ENCODE measurements at places on chromosomes 16 and 17.

DNA sequence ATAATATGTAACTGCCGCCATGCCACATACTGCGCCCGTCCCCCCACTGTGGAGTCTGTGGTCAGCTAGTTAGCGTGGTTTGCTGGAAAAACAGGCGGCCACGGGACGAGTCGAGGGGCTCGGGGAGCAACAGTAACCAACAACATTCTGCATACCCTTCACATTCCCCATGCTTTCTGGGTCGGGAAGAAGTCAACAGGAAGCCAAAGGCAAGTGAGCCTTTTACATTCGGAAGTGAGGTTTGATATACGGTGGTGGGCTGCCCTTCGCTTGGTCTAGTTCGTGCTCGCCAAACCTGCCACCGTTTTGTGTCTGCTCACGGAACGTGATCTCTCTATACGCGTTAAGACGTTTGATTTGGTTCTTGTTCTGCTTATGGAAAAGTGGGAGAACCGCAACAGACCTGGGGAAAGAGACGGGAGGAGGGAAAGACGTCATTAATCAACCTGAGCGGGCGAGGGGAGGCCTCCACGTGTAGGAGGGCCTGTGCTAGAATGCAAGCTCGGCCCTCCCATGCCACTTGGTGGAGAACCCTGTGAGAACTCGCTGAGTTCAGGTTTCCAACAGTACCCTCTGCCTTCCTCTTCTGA is 28.9 kb upstream of the CFAP20 start:
- no peak for DNase-seq

DNA sequence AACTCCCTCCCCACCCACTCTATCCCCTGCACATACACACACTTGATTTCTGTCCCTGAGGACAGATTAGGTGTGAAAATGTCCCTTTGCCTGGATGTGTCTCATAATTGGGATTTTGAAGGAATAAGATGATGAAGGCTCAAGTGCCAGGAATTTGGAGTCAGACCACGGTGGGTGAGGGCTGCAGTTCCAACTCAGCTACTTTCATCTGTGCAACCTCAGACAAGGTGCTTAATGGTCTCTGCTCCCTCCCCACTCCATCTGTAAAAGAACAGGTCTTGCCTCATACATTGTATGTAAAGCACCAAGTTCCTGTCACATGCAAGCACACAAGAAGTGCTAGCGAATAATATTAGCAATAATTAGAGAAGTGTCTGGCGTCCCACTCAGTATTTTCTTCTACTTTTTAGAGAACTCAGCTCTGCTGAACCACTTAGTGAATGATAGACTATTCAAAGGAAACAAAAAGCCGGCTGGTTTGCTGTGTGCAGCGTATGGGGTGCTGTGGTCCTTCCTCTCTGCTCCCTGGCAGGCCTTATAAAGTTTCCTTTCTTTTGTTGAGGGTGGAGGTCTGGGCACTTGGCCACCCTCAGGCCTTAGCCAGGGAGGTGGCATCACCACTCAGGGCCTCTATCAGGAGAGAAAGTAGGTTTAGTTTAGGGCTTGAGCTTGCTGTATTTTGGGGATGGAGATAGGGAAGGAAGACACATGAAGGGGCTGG is 6.4 kb downstream of the TBX4 start:
- DNase-seq: no peak

DNA sequence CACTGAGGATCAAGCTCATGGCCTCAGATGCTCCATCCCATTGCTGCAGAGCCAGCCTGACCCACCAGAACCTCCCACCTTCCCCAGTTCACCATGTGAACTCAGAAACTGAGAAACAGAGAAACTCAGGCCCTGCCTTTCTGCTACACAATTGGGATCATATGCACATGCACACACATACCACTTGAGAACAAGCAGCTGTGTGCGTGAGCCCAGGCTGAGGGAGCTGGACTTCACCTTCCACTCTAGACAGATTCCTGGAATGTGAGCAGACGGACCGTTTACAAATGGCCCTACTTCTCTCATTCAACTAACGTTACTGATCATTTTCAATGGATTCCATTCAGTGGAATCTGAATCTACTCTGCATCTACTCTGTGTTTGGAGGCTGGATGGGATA is 1.7 kb upstream of the SPEM2 start:
- no peak for DNase-seq

DNA sequence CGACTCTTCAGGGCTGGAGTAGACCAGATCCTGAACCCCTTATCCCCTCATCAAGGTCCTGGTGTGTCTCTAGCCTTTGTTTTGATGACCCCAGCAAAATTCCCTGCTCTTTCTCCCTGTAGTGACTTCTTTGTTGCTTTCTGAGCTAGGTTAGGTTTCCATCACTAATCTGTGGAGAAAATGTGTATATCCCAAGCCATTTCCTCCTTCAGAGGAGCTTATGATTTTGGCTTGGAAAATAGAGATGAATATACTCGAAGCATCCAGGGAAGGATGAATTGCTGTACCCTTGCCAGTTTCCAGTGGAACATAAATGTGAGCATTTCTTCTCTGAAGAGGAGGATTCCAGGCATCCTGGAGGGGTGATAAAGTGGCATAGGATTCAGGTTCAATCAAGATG is 55.8 kb downstream of the KSR1 start:
- no peak for DNase-seq

GRCh38 chr16:17829811-17830210 is 359.1 kb upstream of the XYLT1 start:
- no peak for DNase-seq

DNA sequence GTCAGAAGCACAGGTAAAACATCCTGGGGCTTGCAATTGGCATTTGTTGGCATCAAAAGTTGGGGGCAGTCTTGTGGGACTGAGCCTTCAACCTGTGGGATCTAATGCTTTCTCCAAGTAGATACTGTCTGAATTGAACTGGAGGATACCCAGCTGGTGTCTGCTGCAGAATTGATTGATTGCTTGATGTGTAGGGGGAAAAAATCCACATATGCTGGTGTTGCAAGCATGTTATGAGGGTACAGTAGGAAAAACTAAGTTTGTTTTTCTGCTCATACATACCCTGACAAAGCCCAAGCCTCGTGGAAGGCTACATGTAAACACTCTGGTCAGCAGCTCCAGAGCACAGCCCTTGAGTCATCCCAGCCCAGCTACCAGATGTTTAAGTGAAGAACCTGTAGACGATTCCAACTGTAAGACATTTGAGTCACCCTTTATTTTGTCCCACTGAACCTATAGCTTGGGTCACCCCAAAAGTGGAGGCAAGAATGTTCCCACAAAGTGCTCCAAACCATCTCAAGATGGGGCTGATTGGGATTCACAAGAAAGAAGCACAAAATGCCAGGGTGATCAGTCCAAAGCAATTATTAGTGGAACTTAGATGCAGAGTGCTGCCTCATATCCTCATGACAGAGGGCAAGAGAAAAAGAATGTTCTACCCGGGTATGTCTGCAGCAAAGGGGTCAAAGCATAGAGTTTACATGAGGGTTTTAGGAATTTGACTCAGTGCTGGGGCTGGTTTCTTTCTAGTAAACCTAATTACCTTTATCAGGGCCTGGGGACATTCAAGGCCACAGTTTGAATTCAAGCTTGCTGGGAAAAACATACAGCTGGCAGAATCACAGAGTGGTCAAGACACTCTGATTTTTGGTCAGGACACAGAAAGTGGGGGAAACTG is 9.6 kb upstream of the APPBP2 start:
- DNase-seq: no peak

DNA sequence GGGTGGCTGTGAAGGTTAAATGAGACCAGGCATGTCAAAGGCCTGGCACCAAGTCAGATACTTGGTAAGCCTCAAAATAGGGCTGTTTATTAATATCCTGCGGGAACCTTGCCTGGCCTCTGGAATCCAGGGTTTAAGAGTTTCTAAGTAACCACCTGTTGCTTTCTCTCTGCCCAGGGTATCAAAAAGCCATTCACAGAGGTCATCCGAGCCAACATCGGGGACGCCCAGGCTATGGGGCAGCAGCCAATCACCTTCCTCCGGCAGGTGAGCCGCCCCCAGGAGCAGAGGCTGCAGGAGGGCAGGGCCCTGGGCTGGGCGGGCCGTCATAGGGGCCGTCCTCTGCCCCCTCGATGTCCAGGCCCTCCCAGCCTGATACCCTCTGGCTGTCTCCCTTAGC is 13.3 kb downstream of the GPT2 start:
- DNase-seq: no peak

DNA sequence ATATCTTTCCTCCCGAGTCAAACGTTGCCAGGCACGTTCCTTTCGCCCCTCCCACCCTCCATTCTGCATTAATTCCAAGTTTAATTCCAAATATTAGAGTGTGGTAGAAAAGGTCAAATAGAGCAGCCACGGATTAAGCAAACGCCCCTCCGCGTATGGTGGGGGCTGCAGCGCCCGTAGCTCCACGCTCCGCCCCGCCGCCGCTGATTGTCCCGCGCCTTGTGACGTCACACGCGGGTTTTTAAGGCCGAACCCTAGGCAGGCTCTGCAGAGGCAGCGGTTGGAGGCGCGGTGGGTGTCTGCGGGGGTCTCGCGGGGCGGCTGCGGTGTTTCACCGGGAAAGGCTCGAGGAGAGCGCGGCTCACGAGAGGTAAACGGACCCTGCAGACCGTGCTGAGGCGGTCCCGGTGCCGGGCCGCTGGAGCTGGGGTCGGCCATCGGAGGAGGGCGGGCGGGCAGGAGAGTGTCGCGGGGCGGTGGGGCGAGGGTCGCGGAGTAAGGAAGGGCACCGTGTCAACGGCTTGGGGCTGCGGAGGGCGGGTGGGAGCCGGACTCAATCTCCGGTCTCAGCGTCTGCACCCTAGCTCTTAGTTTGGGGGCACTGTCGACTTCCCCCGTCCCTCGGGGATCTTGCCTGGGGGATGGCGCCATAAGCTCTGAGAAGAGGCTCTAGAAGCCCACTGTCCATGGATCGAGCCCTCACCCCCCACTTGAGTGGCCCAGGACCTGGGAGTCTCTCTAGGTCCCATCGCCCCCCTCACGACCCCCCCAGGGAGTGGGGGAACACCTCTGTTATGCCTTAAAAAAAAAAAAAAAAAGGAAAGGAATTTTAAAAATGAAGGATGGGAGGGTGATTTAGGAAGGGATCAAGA is at the start of gene ARL4D:
Gene ARL4D, plus strand, starts transcription at position 270 of the 872 bp plus-strand sequence. CDS start 740 bp downstream, outside the sequence.
- DNase-seq: no peak

DNA sequence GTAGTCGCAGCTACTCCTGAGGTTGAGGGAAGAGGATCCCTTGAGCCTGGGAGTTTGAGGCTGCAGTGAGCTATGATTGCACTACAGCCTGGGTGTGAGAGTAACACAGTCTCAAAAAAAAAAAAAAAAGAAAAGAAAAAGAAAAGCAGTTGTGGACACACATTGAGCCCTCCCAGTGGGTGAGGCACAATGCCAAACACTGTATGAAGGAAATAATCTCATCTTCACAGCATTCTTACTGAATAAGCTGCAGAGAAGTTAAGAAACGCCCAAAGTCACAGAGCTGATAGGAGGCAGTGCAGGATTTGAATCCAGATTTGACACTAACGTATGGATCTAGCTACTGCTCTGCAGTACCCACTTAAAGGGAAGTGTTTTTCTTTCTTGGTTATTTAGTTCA is 5.9 kb upstream of the LYZL6 start:
- no peak for DNase-seq

GRCh38 chr17:77438241-77439188 is 297.7 kb downstream of the SEC14L1 start:
- no peak for DNase-seq

DNA sequence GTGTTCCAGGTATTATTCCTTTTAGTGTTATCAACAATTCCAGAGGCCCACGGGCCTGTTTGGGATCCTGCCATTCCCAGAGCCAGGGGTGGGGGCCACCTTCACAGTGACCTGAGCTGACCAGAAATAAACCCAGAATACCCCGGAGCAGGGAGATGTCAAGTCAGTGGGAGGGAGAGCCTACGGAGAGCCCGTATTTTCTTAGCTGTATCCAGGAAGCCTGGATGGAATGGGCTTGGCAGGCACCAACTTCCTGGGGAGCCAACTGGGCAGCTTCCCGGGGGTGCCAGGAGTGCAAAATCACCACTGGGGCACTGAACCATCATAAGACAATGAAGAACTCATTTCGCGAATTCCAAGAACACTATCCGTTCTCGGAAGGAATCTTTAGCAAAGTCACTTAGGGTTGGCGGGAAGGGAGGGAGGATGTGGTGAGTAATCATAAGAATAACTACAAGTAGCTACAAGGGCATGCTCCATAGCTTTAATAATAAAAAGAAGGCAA is 13.2 kb upstream of the MRTFB start:
- DNase-seq: no peak

DNA sequence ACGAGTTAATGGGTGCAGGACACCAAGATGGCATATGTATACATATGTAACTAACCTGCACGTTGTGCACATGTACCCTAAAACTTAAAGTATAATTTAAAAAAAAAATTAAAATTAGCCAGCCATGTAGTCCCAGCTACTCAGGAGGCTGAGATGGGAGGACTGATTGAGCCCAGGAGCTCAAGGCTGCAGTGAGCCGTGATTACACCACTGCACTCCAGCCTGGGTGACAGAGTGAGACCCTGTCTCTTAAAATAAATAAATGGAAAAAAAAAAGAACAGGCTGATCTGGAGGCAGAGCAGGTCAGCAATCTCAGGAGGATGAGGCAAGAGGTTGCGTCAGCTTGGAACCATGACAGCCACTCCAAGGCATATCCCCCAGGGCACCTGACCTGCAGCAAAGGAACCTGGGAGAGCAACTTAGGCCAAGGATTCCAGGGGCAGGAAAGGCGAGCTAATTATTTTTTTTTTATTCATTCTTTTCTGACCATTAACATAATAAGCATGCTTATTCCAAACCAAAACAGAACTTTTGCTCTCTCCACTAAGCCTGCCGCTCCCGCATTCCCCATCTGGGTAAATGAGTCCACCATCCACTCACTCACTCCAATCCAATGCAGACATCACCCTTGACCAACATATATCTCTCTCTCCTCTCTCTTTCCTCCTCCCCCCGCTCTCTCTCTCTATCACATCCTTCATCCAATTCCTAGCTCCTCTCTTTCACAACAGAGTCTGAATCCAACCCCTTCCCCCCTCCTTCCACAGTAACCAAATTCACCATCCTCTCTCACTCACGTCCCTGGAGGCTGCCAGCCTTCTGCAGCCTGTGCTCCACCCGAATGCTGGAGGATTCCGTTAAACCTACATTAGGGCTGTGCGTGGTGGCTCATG is 47.7 kb downstream of the TK2 start:
- peak; percentile 12 for DNase-seq

- peak; percentile 89 for DNase-seq
Measured at GRCh38 chr16:11354733-11355574, 9.7 kb downstream of the RMI2 start.

GRCh38 chr16:56478281-56479049 is 27.1 kb downstream of the OGFOD1 start:
- DNase-seq: peak; percentile 56

DNA sequence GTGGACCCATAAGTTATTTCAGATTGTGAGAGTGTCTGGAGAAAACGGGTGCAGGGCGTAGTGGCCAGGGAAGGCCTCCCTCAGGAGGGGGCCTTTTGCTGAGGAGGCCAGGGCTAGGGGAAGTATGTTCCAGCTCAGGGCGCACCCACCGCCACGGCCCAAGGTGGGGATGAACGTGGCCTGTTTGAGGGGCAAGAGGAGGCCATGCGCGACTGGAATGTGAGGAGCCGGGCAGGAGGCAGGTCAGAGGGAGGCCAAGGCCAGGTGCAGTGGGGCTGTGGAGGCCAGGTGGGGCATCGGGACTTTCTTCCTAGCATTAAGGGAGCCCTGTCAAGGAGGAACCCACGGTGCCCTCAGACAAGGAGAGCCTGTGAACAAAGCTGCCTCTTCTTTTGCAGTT is 26.7 kb downstream of the SLC12A3 start:
- DNase-seq: no peak

GRCh38 chr17:21573961-21574610 is 118.2 kb upstream of the KCNJ18 start:
- no peak for DNase-seq

- no peak for DNase-seq
Measured at GRCh38 chr16:4796982-4797804, 2.0 kb downstream of the SMIM22 start.
